ENCODE measurements at places on chromosomes 6 and 20.
A peak's percentile ranks its signal among the peaks of the same experiment; 100 is the strongest.

DNA sequence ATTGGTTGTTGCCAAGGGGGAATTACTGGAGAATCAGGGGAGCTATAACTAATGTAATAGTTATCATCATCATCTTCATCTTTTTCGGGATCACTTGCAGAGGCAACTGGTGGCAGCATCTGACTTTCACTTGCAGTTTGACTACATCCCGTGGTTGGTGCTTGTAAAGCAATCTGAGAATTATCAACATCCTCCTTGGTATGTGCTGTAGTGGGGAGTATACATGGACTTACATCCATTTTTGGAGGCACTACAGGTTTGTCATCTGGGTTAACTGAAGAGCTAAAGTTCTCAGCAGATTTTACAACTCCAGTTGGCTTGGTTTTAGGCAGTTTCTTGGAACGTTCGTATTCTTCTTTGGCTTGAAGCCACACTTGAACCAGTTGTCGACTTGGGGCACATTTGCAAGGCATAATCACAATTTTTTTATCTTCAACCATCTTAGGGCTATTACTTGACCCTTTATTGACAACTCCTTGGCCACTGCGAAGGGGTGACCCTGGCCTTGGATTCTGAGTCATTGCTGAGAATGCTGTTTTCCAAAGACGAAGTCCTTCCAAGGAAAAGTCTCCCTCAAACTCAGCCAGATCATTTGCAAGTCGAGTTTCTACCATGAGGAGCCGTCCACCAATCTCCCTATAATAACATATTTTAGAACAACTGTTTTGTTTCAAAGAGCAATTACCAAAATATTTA lies 115.5 kb downstream of the REV3L start:
- no peak for DNase-seq

GRCh38 chr20:53918020-53918311 lies 152.4 kb downstream of the BCAS1 start:
- DNase-seq = no peak

DNA sequence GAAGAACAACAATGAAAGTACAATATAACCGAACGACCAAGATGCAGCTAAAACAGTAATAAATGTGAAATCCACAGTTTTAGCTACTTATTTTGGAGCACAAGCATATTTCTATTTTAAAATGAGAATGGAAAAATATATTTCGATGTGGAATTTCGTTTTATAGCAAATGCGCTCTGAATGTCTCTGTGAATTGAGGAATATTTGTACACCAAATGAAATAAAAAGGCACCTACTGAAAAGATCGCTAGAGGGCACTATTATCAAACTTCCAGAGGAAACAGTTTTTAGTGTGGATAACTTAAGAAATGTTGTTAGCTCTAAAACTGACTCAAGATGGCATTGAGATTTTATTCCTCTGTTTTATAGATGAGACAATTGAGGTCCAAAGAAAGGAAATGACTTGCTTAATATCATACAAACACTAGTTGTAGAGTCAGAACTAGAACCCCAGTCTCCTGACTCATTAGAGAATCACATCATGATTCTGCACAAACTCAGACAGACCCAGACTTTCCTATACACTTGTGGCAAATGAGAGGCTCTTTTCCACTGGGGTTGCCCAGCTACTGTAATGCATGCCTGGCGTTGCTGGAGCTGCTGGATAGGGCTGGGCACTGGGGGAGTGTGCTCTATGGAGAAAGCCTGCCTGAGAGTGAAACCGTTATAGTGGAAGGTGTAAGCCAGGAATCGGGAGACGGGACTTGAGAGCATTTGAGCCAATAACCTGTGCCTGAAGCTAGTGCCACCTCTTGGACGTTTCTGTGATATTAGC lies 51.9 kb downstream of the GCLC start:
- peak; percentile 66 for DNase-seq

GRCh38 chr20:53611449-53611894 lies 17.8 kb upstream of the ZNF217 start:
- peak; percentile 93 for DNase-seq

GRCh38 chr6:110761371-110761770 lies 53.9 kb downstream of the CDK19 start:
- DNase-seq = no peak

- no peak for DNase-seq
Observed at GRCh38 chr20:2065099-2065498, 36.5 kb upstream of the STK35 start.

- no peak for DNase-seq
Observed at GRCh38 chr6:43977404-43978111, 149.7 kb downstream of the MRPL14 start.

DNA sequence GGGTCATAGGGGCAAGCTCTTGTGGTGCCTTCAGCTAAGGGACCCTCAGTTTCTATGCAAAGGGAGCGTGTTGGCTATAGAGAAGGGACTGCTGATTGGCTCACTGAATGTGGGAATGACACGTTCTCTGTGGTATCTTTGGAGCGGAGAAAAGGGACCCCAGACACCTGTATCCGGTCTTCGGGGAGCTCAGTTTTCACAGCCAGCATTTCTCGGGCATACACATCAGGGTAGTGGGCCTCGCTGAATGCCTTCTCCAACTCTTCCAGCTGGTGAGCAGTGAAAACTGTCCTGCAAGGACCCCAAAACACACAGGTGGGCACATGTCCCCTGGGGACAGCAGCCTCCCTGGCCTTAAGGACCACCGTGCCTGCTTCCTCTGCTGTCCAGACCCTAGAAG lies 3.3 kb downstream of the VSX1 start:
- no peak for DNase-seq

- no peak for DNase-seq
Observed at GRCh38 chr6:4102687-4103244, 23.8 kb upstream of the FAM217A start.

DNA sequence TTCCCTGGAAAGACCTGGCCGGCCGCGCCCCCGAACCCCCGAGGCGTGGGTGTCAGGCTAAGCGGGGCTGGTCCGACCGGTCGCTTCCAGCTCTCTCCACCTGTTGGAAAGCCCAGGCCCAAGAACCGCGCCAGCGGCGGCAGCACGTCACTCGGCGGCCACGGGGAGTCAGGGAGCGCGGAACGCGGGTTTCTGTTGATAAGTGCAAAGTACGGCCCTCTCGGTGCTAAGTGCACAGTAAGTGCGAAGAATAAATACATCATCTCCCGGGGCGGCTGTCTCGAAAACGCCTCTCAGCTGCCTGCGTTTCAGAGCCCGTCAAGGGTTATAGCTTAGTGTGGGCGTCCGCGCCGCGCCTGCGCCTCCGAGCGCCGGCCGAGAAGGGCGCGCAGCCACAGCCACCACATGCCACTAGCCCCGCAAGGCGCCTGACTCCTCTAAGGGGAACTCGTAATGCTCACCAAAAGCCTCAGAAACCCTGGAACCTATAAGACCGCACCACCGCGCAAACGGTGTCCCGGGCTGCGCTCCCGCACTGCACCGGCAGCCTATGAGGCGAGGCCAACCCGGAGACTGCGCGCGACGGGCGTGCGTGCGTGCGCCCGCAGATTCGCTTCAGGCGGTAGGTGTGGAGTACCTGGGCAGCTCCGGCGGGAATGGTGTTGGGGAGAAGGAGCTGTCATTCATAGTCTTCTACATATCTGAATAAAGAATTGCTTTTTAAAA lies 9.2 kb upstream of the TBX18 start:
- no peak for DNase-seq

- DNase-seq = no peak
Observed at GRCh38 chr6:126069449-126069848, 83.1 kb downstream of the TRMT11 start.

GRCh38 chr20:33604084-33604990 lies 57.8 kb upstream of the C20orf144 start:
- DNase-seq = no peak

DNA sequence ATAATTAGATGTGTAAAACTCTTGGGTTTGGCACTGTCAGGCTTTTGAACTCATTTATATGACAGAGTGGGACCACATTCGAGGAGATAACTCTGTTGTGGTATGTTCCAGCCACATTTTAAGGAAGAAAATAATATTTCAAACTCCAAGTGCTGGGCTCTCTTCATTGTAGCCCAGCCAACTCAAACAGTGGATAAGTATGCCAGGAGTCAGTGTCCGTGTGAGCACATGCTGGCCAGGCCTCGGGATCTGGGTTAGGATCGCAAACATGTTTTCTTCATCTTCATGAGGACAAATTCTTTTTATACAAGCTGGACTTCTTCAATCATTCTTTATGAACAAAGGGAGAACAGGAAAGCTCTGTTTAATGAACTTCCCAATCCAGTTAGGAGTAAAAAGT lies 497.5 kb downstream of the MAFB start:
- no peak for DNase-seq

GRCh38 chr20:61803915-61804751 lies 261.5 kb downstream of the TAF4 start:
- DNase-seq = no peak

GRCh38 chr6:54428431-54428830 lies 120.2 kb downstream of the TINAG start:
- DNase-seq = peak; percentile 79

DNA sequence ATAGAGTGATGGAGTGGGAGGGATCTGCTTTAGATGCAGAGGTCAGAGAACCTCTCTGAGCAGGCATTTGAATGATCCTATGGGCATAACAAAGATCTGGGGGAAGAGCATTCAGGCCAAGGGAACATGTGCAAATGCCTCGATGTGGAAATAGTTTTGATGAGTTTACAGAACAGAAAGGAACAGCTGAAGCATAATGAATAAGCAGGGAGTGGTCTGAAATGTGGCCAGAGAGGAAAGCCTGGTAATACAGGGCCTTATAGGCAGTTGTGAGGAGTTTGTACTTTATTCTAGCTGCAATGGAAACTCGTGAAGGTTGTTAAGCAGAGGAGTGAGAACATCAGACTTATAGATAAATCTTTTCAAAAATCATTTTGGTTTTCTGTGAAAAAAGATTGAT lies 33.0 kb upstream of the ME1 start:
- DNase-seq = no peak

DNA sequence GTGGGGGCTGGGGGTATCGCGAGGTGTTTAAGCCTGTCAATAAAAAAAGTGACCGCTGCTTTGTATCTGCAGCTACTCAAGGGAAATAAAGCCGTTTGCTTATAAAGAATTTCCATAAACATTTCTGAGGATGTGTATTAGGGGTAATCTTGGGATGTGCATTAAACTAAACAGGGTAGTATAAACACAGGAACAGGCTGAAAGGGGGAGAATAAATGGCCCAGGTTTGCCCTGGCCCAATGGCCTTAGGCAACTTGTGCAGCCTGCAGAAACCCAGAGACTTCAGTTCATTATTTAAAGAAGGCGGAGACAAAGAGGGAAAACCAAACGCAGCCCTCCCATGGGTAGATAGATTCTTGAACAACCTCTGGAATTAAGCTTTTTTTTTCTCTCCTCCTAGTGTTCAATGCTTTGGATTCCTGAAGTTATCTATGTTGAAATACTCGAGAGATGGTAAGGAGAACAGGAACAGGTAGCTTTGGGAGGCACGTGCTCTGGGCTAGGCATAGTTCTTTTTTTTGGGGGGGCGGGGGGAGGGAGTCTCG lies 35.6 kb upstream of the SALL4 start:
- DNase-seq = no peak

DNA sequence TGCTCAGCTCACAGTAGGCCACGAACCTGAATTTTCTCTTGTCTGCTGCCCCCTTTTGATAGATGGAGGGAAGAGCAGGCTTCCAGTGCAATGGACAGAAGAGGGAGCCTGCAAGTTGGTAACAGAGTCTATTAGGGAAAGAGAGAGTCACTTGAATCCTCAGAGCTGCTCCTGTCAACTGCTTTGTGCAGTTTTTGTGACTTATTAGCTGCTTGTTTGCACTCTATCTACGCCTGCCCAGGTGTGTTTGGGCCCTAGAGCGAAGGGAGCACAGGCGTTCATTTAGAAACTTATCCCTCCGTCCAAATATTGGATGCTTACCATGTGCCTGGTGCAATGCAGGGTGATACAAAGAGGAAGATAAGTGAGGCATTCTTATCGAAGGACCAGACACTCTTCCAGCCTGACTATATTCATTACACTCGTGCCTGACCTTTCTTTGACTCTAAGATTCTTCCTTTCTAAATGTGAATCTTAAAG lies 11.6 kb upstream of the SLC2A12 start:
- DNase-seq = peak; percentile 88

- no peak for DNase-seq
Observed at GRCh38 chr20:42018979-42019378, 400.8 kb upstream of the CHD6 start.

- no peak for DNase-seq
Observed at GRCh38 chr20:50281831-50282591, 91.4 kb downstream of the CEBPB start.

GRCh38 chr6:148943451-148943850 lies 196.6 kb downstream of the UST start:
- DNase-seq = no peak

DNA sequence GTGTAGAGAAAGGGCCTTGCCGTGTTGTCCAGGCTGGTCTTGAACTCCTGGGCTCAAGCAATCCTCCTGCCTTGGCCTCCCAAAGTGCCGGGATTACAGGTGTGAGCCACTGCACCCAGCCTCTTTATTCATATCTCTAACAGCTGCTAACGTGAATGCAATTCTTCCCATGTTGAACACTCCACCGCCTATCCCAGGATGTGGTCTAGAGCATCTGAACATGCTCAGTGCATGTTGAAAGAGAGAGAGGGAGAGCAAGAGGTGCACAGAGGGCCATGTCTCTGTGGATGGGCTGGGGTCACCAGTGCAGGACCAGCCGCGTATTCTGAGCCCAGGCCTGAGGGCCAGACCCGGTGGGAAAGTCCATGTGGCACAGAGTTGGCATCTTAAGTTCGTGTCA lies 12.8 kb downstream of the TUBB2A start:
- no peak for DNase-seq

DNA sequence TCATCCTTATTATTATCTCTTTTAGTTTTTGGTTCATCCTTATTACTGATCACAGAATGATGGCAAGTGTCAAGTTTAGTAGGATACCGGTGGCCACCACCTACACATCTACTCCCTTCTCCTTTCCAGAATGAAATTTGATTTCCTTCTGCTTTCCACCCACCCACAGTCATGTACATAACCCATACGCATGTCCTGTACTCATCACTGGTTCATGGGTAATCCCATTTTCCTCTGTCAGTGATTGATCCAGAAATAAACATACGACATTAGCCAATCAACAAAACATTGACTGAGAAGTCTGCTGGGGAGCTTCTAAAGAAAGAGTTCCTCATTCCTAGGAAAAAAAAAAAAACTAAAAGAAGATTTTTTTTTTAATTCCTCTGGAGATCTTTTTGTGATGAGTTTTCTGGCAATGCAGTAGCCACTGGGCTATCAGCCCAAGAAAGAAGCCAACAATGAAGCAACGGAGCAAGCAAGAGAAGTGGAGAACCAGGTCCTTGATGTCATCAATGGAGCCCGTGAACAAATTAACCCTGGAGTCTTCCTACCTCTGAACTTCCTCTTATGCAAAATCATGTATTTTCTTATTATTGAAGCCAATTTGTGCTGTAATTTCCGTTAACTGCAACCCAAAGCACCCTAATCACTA lies 127.8 kb downstream of the TASP1 start:
- no peak for DNase-seq
